ENCODE measurements at places on chromosomes 11 and 22. TPM values are rescaled to one million over a fixed set of nuclear protein-coding genes. Genes with fewer than 3 reads are reported as not detected.
A peak's percentile ranks its signal among the peaks of the same experiment; 100 is the strongest.

DNA sequence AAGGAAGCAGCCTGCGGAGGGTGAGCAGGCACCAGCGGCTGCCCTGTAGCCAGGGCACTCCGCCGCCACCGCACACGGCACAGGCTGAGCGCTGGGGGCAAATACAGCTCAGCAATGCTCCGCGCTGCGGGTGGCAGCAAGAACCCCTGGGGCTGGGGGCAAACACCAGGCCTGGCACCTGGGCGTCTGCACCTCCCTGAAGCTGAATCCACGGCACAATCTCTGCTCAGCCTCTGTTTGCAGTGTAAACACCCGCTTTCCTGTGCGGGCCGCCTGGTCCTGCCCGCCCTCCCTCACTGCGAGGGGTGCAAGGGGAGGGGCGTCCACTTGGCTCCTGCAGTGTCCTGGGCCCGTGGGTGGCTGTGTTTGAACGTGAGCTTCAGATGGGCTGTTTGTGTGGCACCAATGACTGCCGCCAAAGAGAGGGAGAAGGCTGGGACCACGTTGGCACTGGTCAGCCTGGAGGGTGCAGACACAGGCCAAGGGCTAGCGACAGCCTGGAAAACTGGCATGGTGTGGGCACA lies 14.8 kb upstream of the MPPED1 start:
- DNase-seq = no peak

GRCh38 chr11:129911298-129911697 lies 15.9 kb upstream of the NFRKB start:
- DNase-seq = no peak

- no peak for DNase-seq
Measured at GRCh38 chr11:57081356-57081755, 92.6 kb downstream of the OR5AK2 start.

GRCh38 chr11:10474551-10474950 lies 19.5 kb downstream of the AMPD3 start:
- no peak for DNase-seq

DNA sequence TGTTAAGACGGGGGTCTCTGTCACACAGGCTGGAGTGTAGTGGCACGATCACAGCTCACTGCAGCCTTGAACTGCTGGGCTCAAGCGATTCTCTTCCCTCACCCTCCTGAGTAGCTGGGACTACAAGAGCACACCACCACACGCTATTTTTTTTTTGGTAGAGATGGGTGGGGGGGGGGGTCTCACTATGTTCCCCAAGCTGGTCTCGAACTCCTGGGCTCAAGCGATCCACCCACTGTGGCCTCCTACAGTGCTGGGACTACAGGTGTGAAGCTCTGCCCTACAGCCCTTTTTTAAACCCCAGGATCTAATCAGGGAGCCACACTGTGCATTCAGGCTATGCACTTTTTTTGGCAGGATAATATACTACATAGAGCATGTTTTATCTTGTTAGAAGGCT lies 1.4 kb upstream of the DHCR7 start:
- DNase-seq = peak; percentile 6

TSKU gene
- total RNA-seq = 51.7 TPM

TRIM29 gene
- 0.26 TPM for total RNA-seq

Measured in body of pancreas (tissue), 4 donors.